ENCODE measurements at places on chromosomes 12 and 14.

- no peak for DNase-seq
Observed at GRCh38 chr12:65689508-65689907, 134.8 kb upstream of the HMGA2 start.

- no peak for DNase-seq
Observed at GRCh38 chr14:99777951-99778350, 15.3 kb upstream of the EML1 start.

DNA sequence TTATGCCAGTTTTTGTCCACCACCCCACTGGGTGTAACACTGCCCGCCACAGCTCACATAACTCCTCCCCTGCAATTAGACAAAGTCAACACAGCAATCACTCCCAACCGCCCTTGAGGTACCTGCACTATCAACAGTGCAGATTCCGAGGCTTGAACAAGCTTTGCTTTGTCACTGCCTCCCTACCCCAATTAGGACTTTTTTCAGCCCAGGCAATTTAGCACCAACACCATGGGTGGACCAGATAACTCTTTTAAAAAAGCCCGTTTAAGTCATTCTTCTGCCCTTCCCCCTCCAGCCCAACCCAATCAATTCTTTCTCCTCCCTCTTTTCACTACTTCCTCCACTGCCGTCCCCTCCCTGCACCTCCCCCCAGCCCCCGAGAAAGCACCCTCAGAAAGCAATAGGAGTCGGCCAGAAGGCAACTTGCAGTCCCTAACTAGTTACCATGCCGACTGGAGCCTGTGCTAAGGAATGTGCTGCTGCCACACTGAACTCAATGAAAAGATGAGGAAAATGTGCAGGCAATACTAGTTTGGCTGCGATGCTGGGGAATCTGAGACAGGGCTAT lies 45.7 kb upstream of the OTX2 start:
- no peak for DNase-seq

DNA sequence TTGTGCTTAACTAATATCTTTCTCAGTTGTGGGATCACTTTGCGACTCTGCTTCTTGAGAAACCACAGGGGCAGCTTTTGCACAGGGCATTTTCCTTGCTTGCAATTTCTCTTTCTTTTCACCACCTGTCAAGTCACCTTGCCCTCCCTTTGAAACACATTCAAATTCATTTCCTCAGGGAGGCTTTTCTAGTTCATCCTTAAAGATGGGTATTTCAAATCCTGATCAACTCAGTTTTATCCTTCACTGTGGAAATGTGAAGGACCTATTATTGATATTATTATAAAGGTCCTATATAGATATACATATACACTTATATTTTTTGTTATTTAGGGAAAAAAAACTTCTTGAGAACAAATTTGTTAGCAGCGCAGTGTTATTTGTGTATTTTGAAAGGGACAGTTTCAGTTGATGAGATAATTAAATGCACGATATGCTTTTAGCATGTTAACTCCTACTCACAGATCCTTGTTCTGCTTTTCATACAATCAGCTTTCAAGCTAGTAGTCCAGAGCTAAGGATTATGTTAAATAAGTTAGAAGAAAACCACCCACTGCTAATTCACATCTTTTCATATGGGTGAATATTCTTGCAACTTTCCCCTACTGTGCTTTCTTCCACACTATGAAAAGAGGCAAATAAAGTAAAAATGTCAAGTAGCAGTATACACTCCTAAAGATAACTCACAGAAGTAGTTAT lies 501.4 kb upstream of the RGS6 start:
- no peak for DNase-seq

DNA sequence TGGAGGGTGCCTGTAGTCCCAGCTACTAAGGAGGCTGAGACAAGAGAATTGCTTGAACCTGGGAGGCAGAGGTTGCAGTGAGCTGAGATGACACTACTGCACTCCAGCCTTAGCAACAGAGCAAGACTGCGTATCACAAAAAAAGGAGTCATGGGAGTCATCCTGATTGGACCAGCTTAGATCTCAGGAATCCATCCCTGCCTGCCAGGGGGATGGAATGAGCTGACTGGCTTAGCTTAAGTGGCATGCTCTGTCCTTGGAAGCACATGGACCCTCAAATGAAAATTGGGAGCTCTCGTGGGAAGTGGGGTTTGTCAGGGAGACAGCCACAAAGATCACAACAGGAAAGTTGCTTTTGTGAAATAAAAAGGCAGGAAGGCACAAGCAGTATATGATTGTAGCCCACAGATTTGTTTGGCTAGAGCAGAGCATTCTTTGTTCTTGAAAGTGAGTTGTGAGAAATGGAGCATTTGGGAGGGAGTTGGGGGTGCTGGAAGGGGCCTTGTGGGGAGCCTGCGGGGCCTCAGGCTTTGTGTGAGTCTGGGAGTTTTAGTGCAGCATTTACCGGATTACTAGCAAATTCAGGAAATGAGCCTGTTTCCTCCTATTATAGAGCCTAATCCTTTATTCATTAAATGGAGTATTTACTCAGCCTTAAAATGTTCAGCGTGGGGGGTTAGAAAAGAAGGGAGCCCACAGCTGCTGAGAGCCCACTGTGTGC lies 30.7 kb downstream of the DGLUCY start:
- DNase-seq, result no peak

GRCh38 chr12:121124402-121125109 lies 8.1 kb upstream of the P2RX7 start:
- no peak for DNase-seq

DNA sequence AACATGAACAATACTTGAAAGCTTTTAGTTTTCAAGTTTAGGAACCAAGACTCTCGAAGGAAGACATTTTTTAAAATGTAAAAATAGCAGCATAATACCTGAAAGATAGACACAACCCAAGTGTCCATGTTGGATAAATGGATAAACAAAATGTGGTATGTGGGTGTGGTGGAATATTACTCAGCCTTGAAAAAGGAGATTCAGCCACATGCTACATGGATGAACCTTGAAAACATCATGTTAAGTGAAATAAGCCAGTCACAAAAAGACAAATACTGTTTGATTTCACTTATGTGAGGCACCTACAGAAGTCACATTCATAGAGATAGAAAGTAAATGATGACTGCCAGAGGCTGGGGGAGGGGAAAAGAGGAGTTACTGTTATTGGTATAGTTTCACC lies 228.7 kb downstream of the FBXL14 start:
- DNase-seq, result no peak

GRCh38 chr12:33587784-33588712 lies 148.4 kb upstream of the SYT10 start:
- no peak for DNase-seq

- no peak for DNase-seq
Observed at GRCh38 chr14:105937253-105938054, 411.1 kb downstream of the TMEM121 start.

DNA sequence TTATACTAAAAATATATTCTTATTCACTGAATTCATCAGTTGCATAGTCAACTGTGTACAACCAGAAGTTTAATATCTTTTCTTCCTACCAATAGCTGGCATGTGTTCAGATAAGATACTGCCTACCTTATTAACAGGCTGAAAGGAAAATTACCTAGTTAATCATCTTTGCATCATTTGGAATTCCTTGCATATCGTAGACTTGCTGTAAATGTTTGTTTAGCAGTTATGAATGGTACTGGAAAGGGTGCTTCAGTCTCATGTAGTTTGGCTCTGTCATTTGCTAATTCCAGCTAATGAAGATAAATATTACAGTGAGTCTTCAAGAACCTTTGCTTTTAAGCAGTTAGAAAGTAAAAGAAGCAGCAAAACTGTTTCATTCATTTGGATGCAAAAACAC lies 84.4 kb downstream of the PPHLN1 start:
- DNase-seq, result no peak

DNA sequence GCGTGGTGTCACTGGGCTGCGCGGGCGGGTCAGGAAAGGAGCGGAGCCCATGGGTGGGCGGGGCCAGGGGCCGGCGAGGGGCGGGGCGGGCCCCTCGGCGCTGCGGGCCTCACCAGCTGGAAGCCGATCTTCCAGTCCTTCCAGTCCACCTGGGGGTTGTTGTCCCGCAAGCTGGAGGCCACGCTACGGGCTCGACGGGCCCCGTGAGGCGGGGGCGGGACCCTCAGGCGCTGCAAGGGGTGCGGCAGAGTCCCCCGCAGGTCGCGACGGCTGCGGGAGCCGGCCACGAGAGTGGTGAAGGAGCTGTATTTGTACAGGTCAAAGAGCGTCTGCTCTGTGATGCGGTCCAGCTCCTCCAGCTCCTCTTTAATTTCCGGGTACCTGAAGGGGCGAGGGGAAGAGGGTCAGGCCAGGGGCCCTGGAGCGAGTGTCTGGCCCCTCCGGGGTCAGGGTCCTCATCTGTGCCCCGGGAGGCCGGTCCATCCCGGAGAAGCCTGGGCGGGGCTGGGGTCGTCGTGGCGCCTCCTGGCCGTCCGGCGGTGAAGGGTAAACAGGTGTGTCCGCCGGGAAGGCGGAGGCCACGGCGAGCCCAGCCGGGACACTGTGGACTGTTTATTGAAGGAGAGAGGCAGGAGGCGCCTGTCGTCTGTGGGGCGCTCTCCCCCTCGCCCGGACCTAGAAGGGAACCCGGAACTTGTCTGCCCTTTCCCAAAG lies 11.9 kb downstream of the SCNN1A start:
- DNase-seq, result peak; percentile 73

DNA sequence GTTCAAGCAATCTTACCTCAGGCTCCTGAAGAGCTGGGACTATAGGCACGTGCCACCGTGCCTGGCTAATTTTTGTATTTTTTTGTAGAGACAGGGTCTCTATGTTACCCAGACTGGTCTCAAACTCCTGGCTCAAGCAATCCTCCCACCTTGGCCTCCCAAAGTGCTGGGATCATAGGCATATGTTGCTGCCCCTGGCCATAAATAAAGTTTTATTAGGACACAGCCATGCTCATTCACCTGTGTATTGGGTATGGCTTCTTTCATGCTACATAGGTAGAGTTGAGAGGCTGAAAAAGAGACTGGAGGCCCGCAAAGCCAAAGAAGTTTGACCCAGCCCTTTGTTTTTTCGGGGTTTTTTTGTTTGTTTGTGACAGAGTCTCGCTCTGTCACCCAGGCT lies 61.7 kb upstream of the NCOR2 start:
- no peak for DNase-seq

DNA sequence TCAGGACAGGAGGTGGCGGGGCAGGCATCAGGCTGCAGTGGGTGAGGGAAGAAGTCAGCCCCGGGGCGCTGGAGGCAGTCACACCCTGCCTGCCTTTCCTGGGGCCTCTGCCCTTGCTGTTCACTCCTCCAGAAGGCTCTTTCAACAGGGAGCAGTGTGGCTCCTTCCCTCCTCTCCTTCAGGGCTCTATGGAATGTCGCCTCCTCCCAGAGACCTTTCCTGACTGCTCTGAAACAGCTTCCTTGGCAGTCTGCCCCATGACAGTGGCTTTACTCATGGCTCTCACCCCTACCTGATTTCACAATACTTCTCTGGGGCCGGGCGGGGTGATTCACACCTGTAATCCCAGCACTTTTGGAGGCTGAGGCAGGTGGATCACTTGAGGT lies 7.1 kb downstream of the RHOF start:
- DNase-seq, result no peak

GRCh38 chr12:111174251-111174960 lies 194.5 kb downstream of the PHETA1 start:
- DNase-seq, result no peak

DNA sequence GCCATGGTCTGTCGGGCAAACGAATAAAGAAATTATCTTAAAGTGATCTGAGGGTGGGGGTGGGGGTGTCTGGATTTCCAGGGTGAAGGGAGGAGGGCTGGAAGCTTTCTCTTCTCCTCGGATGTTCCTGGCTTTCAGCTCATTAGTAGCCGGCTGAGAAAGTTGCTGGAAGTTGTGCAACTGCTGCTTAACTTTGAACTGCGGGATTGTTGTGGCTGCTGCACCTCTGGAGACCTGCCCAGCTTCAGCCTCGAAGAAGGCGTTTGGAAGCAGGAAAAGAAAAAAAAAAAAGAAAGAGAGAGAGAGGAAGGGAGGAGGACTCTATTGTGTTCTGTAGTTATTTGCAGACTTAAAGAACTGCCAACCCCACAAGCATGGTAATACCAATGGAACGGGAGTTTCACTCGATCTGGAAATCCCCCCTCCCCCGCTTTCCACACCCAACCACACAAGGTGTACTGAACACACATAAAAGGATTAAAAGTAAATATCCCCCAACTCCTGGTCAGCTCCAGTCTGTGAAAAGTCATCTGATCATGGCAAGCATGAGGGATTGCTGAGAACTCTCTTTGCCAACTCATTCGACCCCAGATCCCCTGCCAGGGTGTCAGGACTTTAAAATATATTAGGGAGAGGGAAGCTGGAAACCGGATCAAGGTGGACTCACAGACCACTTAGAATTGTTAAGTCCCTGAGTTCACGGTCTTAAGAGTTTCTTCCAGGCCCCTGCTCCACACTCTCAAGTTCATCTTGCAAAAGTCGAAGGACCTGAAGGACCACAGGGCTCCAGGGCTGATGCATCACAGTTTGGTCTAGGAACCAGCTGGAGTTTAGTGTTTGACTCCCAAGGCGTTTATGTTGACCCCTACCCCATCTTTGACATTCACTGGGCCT lies at the start of gene RASSF9:
Gene RASSF9, minus strand, starts transcription at position 213 of the 894 bp plus-strand sequence. Its CDS starts 208 bp downstream, at position 5.
- no peak for DNase-seq

DNA sequence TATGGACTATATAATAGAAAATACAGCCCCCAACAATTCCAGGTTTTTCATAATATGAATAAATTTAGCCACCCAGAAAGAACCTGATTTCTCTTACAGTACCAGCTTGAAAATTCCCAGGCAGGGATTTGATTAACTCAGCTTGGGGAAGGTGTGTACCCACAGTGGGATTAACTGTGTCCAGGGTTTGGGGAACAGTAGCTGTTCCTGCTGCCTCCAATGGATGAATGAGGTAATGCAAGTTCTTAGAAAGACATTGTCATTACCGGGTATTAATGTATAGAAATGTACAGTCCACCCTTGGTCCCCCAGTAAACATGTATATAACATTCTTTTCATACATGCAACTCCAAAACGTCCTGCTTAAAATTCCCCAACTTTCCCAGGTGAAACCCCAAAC lies 115.6 kb downstream of the LRIG3 start:
- no peak for DNase-seq

DNA sequence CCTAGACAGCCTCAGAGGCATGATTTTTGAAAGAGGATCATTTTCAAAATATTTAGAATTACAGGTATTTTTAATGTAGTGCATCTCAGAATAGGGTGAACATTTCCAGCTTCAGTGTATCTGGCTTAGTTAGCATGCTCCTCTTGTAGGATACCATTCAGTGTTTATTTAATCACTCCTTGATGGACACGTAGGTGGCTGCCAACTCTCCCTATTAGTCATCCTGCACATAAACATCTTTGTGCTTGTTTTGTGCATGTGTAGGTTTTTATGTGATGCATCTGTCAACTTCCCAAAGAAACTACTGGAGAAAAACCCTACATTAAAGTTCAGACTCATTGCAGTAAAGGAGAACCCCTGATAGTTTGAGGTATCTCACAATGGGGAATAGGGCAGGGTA lies 52.5 kb upstream of the RBM19 start:
- DNase-seq, result no peak
